Ascending aorta (tissue), 2 donors: ENCODE measurements at places on chromosomes 7 and 10. TPM values are rescaled to one million over a fixed set of nuclear protein-coding genes. Genes with fewer than 3 reads are reported as not detected.

The CRYGN gene
- not detected for total RNA-seq

- DNase-seq = no peak
Observed at GRCh38 chr7:124881981-124882380, 47.6 kb downstream of the POT1 start.

DNA sequence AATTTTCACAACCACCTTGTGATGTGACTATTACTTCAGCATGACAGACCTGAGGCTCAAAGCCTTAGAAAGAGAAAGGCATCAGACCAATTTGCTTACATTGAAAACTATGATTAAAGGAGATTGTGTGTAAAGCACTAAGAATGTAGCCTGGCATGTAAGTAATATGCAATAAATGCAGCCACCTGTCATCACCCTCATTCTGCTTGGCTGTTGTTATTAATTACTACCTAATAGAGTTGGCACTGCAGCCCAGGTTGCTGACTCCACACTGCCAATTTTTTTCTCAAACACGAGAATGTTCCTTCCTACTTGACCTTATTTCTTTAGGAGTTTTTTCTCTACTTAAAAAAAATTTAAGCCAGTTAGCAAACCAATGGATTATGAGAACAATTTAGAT, 61.2 kb upstream of the NPVF start:
- DNase-seq = no peak

- no peak for DNase-seq
Observed at GRCh38 chr7:7992506-7992905, 23.9 kb downstream of the GLCCI1 start.

The CREB5 gene
- 143 TPM for total RNA-seq
